ENCODE measurements at places on chromosomes 3 and 15.

GRCh38 chr3:55720614-55721013 is 233.5 kb upstream of the WNT5A start:
- DNase-seq = no peak

DNA sequence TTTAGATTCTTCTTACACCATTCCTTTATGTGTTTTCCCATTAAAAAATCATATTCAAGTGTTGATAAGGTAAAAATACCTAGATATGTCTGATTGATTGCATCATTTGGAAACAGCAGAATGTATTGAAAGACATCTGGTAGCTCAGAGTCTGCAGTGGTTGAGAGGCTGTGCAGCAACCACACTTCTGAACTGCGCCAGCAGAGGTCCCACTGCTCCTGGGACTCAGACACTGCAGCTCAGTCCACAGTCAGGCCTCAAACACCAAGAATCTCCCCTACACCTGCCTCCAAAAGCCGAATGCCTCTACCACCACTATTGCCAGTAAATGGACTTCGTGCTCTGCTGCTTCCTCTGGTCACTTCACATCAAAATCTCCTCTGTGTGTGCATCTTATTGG is 176.9 kb upstream of the LMCD1 start:
- peak; percentile 6 for DNase-seq

- DNase-seq = no peak
Observed at GRCh38 chr3:159796744-159797143, 191.9 kb upstream of the IL12A start.

GRCh38 chr3:156030723-156031122 is 89.7 kb upstream of the KCNAB1 start:
- no peak for DNase-seq

- no peak for DNase-seq
Observed at GRCh38 chr3:195119461-195120266, 151.3 kb downstream of the XXYLT1 start.

DNA sequence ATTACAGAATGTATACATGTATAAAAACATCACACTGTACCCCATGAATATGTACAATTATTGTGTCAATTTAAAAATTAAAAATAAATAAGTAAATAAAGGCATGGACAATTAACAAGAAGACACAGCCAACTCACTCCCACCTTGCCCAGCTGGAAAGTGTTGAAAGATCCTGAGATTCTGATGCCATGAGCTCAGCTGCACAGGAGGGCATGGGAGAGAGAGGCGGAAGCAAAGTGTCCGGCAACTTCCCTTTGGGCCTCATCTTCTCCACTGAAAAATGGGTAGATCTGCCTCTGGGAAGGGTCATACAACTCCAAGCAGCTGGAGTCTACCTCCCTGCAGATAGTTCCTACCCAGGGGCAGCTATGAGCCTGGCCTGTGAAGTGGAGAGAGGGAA is 277.3 kb downstream of the UACA start:
- DNase-seq = no peak

DNA sequence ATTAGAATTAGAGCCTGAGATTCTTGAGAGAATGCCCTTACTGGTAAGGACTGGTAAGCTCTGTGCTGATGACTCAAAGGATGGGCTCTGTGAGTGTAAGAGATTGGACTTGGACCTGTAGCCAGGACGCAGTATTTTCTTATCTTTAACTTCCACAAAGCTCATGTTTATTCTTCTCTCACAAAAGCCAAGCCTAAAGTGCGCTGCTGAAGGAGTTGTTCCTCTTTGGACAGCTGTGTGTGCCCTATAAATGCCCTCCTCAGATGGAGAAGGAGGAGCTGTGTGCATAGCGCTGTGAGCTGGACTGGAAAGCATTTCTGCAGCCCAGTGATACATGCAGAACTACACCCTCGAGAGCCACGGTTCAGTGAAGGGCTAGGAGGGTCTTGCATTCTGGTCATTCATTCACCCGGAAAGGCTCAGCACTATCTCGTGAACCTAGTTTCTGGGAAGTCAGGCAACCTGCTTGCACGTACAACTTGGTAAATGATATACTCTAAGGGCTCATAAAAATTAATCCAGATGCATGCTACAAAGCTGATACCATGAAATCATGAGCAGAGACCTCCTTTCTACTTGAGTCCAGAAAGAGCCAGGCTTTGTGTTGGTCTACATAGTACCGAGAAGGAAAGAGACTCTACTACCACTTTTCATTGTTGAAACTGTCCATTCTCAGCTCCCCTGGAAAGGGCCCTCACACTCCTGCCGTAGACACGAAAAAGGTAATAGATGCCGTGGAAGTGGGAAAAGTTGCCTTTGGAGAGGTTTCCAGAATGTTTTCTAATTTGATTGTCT is 103.0 kb upstream of the TBL1XR1 start:
- no peak for DNase-seq

DNA sequence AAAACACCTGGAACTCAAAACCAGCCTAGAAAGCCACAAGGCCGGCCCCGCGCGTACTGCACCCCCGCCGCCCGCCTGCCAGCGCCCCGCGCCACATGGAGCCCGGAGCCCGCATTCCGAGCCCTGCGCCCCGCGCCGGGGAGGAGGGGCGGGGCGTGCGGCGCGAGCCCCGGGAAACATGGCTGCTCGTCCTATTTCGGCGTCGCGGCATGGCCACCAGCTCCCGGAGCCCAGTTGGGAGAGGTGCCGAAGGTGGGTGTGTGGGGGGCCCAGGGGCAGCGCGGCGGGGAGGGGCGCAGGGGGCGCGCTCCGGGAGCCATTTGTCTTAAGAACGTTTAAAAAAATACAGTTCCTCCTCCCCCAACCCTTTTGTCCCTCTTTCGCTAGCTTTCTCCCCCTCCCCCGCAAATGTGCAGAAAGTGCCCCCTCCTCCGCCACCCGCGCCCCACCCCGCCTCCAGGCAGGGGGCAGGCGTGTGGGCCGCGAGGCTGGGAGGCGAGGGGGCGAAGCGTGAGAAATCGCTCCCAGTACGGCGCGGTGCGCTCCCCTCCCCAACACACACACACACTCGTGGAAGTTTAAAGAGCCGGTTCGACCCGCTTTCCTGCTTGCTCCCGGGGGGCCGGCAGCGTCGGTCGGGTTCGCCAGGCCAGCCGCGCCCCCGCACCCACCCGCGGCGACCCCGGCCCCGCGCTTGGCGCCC is 2.5 kb downstream of the ANP32A start:
- DNase-seq = peak; percentile 70

- DNase-seq = no peak
Observed at GRCh38 chr15:56165234-56165633, 78.4 kb downstream of the RFX7 start.

DNA sequence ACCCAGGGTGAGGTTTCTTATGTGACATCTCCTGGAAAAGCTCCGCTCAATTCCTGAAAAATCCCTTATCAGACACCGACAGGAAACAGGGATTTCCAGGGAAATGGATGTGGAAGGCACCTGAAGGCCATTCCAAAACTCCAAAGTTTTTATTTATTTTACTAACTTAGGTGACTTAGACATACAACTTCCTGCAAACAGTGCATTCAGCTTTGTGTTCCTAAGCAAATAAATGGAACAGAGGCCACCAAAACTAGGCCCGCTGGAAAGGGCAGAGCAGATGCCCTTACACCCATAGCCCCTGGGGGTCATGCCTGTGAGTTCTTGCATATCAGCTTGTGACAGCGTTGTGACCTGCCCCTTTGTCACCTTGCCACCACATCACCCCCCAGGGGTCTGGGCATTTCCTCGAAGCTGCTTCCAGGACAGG is 239.4 kb downstream of the XXYLT1 start:
- no peak for DNase-seq

DNA sequence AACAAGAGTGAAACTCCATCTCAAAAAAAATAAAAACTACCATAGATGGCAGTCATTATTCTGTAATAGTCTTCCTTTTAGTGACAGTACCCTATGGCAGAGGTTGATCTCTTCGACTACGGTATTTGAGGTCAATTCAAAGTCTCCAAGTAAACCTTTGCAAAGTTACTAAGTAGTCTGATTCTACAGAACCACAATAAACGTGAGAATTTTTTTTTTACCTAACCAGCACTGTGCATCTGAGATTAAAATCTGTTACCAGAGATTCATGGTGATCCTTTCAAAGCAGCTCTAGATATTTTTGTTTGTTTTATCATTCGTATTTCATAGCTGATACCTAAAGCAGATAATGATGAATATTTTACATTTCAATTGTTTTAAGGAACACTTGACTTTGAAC is 86.6 kb upstream of the CHD2 start:
- no peak for DNase-seq

DNA sequence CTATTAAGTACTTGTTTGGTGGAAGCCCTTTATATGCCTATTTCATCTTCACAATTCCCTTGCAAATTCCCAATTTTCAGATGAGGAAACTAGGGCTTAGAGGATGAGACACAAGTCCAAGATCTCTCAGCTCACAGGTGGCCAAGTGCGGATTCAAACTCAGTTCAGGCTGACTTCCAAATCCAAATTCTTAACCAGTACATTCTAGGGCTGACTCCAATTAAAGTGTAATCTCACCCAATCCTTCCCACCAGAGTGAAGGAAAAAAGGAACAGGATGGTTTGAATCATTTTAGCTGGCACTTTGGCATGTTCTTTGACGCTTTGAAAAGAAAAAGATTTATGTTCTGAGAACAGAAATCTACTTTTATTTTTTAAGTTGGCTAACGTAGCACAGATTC is 12.7 kb downstream of the ARHGEF3 start:
- no peak for DNase-seq

DNA sequence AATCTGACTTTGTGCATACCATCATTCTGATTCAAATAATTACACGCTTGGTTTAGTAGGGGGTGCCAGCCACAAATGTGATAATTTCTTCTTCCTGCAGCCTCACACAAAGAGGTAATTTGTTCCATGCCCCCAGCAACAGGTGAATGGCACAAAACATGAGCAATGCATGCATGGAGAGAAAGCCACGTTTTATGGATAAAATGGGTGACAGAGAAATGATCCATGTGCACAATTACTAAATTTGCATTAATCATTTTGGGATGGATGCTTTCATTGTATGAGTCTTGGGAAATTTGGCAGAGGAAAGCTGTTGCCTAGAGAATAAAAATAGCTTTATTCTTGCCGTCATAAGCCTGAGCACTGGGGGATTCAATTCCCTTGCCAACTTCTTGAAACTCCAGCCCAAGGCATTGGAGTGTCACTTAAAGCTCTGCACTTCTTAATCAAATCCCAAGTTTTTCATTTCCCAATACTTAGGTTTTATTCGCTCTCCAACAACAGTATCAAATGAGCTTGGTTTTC is 411.6 kb downstream of the GBE1 start:
- DNase-seq = no peak

- no peak for DNase-seq
Observed at GRCh38 chr3:10928961-10929471, 63.5 kb upstream of the SLC6A1 start.
